Left renal pelvis (tissue), 4 donors: ENCODE measurements at places on chromosomes 3 and 15. TPM values are rescaled to one million over a fixed set of nuclear protein-coding genes. Genes with fewer than 3 reads are reported as not detected.
A peak's percentile ranks its signal among the peaks of the same experiment; 100 is the strongest.

GRCh38 chr3:30007668-30008067 is 598.7 kb upstream of the TGFBR2 start:
- no peak for DNase-seq

DNA sequence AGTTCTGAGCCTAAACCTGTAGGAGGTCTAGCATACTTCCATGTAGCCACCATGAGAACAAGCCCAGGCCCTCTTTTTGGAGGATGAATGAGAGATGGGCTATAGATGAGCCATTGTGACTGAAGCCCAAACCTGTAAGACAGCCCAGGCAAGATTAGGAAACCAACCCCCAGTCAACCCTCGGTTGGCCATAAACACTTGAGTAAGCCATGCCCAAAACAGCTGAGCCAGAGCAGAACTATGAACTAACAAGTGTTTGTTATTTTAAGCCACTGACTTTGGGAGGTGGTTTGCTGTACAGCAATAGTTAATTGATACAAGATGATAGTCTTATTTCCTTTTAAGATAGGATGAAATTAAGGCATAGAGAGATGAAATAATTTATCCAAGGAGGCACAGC is 12.4 kb upstream of the CPNE4 start:
- DNase-seq = no peak

GRCh38 chr3:171896316-171896715 is 53.2 kb downstream of the TMEM212 start:
- no peak for DNase-seq

DNA sequence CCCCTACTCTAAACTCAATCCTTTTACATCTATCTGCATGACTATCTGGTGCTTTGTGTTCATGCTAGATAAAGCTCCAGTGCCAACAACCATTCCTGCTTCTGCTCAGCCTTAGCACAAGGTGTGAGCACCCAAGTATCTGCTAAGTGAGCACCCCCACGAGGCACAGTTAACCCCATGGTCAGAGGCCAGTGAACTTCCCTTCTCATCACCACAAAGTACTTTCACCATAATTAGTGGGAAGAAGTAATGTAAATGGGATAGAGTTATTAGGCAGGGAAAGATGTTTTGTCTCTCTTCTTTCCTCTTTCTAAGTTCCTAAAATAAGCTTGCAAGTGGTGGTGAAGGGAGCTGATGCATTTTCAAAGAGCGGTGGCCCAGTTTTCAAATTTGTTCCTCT is 96.4 kb downstream of the ANO10 start:
- no peak for DNase-seq

DNA sequence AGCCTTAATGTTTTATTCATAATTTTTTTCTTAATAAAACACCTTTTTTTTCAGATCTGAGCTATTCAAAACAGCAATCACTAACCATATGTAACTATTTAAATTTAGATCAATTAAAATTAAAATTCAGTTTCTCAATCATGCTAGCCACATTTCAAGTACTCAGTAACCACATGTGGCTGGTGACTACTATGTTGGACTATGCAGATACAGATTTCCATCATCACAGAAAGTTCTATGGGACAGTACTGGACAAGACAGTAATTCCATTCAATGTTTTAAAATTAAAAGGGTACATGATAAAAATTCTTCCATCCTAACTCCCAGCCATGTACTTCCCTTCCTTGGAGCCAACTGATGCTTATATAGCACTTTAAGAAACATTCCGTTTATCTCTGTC is 119.3 kb downstream of the GLDN start:
- no peak for DNase-seq

- DNase-seq = no peak
Observed at GRCh38 chr15:26037369-26037768, 174.2 kb upstream of the ATP10A start.

DNA sequence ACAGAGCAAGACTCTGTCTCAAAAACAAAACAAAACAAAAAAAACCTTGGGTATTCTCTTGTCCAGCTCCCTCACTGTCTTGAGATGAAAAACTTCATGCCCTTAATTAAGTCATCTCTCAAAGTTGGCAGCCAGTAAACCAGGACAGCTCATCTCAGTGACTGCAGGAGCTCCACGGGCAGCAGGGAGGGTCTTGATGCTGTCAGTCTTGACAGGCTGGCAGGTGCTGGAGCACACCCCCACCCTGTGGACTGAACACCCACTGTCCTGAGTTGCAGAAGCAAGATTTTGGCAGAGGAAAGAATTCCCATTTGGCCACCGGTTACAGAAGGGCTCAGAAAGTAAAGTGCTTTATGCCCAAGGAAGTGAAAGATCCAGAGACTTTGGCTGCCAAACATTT is 8.0 kb downstream of the DNAJA4 start:
- DNase-seq = no peak

DNA sequence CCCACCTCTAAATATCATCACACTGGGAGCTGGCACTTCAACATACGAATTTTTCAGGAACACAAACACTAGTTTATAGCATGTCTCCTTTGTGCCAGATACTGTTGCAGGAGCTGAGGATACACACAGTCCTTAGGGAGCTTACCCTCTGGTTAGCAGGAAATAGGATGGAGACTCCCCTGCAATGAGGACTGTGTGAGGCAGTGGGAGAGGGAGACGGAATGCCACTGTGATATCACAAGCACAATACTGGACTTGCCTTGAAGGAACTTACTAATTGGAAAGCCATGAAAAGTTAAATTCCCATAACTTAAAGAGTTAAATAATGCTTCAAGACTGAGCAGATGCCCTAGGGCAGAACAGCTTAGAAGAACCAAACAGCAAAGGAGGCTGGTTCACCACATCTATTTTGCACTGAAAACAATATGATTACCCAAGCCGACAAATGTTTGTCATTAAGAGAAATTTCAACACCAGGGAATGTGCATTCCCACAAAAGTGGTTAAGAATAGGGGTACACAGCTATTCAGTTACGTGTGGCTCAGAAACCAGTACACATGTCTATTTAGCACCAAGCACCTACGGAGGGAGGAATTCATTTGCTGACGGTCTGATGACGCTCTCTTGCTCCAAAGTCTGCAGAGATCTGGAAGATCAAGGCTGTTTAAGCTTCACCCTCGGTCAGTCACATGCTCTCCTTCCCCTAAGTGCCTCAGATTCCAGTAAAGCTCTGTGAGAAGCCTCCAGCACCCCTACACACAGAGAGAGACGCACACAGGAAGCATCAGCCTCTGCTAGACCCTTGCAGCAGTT is 5.2 kb downstream of the TBC1D2B start:
- DNase-seq = no peak

GRCh38 chr3:175211466-175211865 is 352.3 kb downstream of the NAALADL2 start:
- no peak for DNase-seq

DNA sequence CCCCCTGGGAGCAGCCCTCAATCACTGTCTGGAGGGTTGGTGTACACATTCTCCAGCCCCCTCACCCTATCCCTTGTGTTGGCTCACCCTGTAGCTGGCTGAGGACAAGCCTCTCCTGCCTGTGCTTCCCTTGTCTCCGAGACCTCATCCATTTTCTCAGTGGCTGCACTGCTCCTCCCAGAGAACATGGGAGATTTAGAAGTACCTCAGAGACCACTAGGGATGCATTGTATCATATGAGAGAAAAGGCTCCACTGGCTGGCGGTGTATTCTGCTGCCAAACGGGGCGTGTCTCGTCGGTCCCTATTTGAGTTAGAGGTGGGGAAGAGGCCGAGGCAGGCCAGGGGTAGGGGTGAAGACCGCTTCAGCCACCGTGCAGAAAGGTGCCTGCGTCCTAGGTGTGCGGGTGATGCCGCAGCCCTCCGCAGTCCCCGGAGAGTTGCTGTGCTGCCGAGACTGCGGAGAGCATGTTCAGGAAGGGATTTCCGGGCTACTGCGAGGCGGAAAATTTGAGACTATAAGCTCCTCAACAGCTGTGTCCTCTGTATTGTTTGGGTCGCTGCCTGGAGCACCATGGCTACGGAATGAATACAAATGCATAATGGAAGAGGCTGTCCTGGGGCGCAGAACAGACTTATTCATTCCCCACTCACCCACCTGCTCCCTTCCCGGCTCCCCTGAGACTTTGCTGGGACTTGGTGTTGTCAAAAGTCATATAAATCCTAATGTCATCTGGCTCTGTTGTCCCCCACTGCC is 43.8 kb downstream of the SPSB4 start:
- DNase-seq = no peak

- DNase-seq = no peak
Observed at GRCh38 chr3:38614091-38614490, 35.4 kb downstream of the SCN5A start.

DNA sequence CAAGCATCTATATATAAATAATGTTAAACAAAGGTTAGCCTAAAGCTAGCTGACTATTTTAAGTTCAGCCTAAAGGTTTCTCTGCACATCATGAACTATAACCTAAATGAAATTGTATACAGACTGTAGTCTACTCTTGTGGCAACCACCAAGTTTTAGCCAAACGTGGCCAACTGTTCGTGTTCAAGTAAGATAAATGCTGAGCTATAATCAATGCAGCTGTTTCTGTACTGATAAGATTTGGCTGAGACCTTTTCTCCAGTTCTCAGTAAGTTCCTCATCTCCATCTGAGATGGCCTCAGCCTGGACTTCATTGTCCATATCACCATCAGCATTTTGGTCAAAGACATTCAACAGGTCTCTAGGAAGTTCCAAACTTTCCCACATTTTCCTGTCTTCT is 43.7 kb upstream of the IGSF10 start:
- DNase-seq = no peak

DNA sequence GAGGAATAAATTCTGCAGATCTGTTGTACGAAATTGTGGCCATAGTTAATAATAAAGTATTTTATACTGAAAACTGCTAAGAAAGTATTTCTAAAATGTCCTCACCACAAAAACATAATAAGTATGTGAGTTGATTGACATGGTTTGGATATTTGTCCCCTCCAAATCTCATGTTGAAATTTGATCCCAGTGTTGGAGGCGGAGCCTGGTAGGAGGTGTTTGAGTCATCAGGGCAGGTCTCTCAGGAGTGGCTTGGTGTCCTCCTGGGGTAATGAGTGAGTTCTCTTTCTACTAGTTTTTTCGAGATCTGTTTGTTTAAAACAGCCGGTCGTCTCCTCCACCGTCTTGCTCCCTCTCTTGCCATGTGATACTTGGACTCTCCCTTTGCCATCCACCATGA is 424.1 kb upstream of the KCNMB2 start:
- no peak for DNase-seq

DNA sequence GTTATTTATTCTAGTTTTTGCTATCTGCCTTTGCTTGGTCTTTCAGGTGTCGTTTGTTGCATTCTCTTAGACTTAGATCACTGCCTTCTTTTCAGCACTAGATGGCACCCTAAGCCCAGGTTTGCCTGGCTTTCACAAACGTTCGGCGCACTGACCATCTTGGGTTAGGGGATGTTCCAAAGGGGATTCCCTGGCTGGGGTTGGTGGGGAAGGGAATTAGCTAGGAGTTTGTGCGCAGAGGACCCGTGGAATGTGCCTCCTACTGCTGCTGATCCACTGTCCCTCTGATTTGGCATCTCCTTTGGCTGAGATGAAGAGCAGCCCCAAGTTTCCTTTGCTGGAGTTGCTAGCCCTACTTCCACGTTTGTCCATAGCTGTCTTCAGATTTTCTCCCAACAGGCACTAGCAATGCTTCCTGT is 33.9 kb downstream of the PFN2 start:
- DNase-seq = peak; percentile 24

DNA sequence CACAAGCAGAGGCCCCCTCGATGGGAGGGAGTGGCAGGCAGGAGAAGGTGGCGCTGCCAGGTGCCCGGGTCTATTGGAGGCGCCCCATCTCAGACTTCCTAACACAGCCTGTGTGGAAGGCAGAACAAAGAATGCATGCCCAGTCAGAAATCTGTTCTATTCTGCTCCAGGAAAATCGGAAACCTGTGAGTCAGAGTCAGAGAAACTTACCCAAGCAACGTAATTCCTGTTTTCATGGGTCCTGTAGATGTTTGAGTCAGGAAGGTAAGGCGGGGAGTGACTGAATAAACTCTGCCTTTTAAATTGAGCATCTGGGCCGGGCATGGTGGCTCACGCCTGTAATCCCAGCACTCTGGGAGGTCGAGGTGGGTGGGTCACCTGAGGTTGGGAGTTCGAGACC is 13.7 kb downstream of the MAP6D1 start:
- no peak for DNase-seq

GRCh38 chr3:182809531-182809930 is 16.2 kb downstream of the ATP11B start:
- DNase-seq = no peak

- no peak for DNase-seq
Observed at GRCh38 chr15:70323111-70323851, 225.6 kb upstream of the TLE3 start.

GRCh38 chr15:92848852-92849598 is 51.1 kb upstream of the CHD2 start:
- no peak for DNase-seq

GRCh38 chr15:77421370-77421700 is 647 bp downstream of the HMG20A start:
- DNase-seq = no peak

DNA sequence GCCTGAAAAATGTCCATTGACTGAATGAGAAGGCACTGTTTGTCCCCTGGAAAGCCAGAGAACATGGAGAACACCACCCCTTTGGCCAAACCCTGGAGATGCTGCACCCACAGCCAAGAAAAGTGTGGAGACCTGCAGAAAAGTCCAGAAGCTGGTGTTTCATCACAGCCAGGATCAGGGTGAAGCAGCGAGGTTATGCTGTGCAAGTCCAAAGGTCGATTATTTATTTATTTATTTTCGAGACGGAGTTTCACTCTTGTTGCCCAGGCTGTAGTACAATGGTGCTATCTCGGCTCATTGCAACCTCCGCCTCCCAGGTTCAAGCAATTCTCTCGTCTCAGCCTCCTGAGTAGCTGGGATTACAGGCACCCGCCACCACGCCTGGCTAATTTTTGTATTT is 5.5 kb upstream of the CTSH start:
- DNase-seq = no peak

GRCh38 chr3:25789596-25790556 is at the start of gene OXSM:
Gene OXSM, plus strand, starts transcription at chr3:25790090. Its CDS starts 931 bp downstream, at chr3:25791021.
- DNase-seq = peak; percentile 78

DNA sequence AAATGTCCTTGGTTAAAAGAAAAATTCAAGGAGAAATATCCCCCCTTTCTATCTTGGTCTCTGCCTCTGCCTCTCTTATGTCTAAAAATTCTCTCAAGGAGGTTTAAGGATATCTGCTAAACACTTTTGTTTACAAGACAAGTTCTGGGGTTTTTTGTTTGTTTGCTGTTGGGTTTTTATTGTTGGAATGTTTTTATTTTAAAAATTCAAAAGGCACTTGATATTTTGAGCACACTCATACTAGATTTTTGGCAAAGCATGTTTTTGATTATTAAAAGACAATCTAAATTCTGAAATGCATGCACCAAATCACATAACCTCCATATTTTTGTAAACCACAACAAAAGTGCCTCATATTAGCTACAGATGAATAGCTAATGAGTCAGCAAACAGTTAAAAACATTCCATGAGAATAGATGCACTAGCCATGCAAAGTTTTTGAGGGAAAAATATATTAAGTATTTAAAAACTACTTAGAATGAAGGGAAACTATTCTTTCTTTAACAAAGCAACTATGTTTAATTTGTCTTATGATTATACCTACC is 84.6 kb downstream of the ZBTB20 start:
- DNase-seq = no peak

- no peak for DNase-seq
Observed at GRCh38 chr15:39919748-39920509, at the start of gene GPR176. Gene GPR176, minus strand, starts transcription at chr15:39920266. Its CDS starts 240 bp downstream, at chr15:39920026.

TLR9 gene
- 0.26 TPM for polyA plus RNA-seq

AADACL2 gene
- polyA plus RNA-seq = not detected

SLC12A1 gene
- polyA plus RNA-seq = 779 TPM

COL6A6 gene
- 3.5 TPM for polyA plus RNA-seq

SPG21 gene
- polyA plus RNA-seq = 83.0 TPM

P2RY1 gene
- 7.0 TPM for polyA plus RNA-seq

C3orf52 gene
- polyA plus RNA-seq = 7.5 TPM

SERPINI2 gene
- polyA plus RNA-seq = 1.2 TPM

SPTBN5 gene
- polyA plus RNA-seq = 1.3 TPM

MYO5C gene
- polyA plus RNA-seq = 25.3 TPM

KIF23 gene
- 34.8 TPM for polyA plus RNA-seq
